ENCODE measurements at places on chromosomes 4 and X.

DNA sequence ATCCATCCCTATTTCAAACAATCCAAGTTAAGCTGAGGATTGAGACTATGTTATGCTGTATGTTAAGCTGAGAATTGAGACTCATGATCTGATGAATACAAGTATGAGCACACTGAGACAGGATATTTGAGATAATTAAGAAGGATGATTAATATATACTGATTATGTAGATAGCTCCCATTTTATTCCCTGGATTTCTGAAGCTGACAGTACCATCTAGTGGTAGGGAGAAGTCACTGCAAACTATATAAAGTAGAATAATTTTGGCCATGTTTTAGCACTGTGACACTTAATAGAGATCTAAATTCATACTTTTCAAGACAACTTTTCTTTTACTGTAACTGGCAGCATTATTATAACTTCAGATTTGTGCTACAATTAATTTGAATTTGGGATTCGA lies 63.8 kb upstream of the HPRT1 start:
- no peak for DNase-seq

DNA sequence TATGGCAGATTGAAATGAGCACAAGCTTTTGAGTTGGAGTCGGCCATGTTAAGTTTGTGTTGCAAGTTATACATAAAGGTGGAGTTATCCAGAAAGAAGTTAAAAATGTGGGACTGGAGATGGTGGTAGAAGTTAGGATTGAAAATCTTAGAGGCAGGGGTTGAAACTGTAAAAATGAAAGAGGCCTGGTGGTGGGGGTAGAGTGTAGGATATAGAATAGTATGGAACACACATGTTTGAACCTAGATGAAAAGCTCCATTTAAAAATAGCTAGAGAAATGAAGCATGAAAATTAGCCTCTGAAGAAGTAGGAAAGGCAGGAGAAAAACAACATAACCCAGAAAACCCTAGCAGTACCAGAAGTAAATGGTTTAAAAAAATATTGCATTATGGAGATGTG lies 131.8 kb upstream of the ENPEP start:
- DNase-seq, result no peak

DNA sequence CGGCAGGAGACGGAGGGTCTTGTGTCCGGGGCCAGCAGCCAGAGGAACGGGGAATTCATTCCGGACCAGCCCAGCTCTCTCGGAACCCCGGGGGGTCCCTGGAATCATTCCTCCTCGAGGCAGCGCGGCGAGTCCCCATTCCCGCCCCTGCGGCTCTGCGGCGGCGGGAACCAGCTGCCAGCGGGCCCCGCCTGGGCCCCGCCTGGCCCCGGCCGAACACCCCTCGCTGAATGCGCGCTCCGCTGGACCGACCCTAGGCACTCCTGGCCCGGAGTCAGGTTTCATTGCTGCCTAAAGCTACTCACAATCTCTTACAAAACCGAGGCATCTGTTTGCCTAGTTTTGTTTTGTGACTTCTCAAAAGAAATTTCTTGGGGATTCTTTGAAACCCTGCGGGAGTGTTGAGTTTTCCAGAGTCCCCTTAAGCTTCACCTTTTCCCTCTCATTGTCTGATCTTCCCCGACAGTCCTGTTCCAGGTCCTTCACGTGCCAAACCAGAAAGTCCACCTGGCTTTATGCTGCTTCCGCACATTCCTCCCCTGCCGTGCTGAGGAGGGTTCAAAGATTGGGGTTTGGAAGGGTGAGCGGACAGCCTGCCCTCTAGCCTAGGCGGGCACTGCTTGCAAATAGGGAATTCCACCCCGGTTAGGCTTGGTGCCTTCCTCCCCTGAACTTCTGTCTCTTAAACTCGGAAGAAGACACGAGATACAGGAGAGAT lies 789 bp downstream of the ARHGAP10 start:
- peak; percentile 69 for DNase-seq

- DNase-seq, result no peak
Observed at GRCh38 chrX:40459571-40460158, 121.1 kb upstream of the ATP6AP2 start.

DNA sequence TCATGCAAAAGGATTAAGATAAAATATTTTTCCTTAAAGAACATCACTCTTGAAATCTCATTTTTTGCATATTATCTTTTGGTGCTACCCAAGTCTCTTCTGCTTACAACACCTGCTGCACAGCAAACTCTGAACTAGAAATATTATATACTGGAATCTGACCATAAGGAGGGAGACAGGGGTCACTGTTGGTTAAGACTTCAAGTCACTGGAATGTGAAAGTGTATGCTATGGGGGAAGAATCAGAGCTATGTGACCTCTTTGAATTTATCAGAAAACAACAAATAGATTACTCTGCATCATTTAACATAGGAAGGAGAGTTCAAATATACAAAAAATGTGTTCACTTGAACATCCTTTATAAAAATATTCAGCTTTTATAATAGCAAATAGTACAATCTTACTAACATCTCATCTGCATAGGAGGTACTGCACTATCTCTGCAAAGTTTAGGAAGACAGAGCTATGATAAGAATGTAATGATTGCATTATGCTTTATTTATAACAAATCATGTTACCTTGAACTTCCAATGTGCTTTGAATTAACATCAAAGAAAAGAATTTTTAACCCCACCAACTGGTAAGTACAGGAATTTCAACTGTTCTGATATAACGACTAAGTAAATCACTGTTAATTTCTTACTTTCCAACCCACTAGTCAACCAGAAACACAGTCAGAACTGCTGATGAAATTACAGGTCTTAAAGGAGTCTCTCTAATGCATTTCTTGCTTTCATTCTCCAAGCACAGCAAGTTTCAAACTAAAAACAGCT lies 69.8 kb downstream of the ZNF827 start:
- DNase-seq, result no peak

DNA sequence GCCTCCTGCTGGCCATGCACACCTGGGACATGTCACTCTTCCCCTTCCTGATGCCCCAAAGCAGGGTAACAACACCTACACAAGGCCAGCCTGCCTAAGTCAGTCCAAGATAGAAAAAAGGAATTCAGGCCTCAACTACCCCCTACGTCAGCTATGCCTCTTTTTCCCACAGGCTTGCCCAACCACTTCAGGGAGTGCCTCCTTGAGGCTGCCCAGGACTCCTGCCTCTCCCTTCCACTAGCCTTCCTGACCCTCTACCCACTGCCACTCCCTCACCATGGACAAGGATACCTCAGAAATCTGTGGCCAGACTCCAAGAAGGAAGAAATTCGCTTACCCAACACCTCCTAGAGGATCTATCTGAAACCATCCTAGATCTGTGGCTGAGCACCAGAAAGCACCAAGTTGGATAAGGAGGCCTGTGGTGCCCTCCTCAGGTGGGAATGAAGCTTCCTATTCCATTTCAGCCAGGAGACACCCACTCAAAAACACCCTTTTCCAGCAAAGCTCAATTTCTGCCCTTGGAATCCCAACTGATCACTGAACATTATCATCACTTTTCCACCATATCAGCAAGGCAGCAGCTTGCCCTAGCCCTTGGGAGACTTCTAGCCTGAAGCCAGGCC lies 1.8 kb downstream of the KDM5C start:
- DNase-seq, result no peak

GRCh38 chr4:165184220-165184619 lies 23.1 kb upstream of the KLHL2 start:
- DNase-seq, result no peak

All from psoas muscle (tissue), 8 donors.